Right forelimb (tissue), 1 donor: ENCODE measurements at places on chromosomes 5 and 9.

DNA sequence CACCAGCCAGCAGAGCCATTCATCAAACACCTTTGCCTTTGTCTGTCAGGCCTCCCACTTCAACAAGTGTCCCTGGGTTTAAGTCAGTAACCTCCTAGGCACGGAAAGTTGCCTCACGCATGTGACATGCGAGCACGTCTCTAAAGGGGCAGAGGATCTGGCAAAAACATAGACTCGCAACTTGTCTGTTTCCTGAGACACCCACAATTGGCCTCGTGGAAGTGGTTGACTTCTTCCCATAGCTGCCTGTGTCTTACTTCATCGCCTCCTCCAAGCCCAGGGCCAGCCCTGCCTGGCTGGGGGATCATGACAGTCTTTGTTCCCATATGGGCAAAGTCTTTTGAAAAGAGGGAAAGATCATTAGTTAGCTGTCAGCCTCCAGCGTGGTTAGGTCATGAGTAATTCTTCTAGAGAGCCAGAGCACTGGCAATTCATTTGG lies 35.5 kb upstream of the GLRX start:
- no peak for DNase-seq

DNA sequence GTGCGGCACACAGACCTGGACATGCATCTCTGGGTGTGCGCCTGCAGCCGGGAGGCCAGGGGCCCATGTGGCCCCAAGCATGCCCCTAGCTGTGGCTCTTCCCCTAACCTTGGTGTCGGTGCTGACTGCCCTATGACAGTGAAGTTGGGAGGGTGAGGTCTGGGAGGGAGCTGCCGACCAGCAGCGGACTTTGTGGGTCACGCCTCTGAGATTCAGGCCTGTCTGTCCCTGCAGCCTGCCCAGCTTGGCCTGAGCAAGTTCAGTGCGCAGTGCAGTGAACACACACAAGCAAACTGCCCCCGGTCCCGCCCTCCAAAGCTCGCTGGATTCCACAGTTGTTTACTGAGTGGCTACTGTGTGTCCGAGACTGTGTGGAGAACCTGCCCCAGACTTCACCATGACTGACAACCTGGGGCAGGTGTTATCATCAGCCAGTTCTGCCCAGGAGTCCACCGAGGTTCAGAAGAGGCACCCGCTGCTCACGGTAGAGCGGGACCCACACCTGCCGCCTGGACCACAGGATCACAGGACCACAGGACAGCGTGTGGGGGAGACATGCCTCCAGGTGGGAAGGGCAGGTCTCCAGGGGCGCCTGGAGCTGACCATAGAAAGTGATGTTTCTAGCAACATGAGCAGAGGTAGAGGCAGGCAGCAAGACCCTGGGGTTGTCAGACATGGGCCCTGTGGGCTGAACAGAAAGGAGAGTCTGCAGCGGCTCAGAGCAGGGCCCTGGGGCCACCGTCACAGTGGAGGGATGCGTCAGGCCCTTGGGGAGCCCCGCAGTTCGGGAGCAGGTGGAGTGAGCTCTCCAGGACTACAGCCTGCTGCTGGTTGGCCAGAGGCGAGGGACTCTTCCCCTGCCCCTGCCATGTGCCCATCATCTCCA lies 105.1 kb downstream of the PHF2 start:
- DNase-seq = peak; percentile 34

- DNase-seq = no peak
Measured at GRCh38 chr5:175654807-175655206, 3.1 kb upstream of the HRH2 start.

DNA sequence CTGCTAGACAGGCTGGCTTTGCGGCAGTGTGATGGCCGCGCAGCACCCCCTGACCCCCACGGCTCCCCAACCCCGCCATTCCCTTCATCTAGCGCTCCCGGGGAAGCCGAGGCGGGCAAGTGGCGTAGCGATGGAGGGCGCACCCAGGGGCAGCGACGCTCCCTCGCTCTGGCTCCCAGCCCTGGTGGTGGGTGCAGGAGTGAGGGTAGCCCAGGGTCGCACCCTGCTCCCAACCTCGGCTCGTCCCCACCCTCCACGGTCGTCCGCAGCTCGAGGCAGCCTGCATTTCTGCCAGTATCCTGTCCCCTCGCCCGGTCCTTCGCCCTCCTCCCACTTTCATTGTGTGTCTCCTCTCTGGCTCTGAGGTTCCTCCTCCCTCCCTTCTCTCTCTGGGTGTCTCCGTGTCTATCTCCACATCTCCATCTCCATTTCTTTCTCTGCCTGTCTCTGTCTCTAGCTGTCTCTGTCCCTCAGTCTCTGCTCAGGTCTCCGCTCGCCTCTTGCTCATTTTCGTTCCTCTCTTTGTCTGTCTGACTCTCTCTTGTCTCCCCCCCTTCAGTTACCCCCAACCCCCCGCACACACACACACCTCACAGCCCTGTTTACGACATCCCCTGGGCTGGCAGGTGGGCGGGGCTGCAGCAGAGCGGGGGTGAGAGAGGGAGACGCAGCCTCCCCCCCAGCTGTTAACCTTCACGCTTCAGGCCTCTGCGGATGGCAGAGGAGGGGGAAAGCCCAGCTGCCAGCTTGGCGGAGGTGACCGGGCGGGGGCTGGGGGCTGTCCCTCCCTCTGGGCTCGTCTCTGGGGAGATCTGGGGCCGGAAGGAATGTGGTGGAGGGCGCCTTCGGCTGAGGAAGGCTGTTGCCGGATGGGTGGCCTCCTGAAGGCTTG lies 48.7 kb upstream of the PSD2 start:
- no peak for DNase-seq

DNA sequence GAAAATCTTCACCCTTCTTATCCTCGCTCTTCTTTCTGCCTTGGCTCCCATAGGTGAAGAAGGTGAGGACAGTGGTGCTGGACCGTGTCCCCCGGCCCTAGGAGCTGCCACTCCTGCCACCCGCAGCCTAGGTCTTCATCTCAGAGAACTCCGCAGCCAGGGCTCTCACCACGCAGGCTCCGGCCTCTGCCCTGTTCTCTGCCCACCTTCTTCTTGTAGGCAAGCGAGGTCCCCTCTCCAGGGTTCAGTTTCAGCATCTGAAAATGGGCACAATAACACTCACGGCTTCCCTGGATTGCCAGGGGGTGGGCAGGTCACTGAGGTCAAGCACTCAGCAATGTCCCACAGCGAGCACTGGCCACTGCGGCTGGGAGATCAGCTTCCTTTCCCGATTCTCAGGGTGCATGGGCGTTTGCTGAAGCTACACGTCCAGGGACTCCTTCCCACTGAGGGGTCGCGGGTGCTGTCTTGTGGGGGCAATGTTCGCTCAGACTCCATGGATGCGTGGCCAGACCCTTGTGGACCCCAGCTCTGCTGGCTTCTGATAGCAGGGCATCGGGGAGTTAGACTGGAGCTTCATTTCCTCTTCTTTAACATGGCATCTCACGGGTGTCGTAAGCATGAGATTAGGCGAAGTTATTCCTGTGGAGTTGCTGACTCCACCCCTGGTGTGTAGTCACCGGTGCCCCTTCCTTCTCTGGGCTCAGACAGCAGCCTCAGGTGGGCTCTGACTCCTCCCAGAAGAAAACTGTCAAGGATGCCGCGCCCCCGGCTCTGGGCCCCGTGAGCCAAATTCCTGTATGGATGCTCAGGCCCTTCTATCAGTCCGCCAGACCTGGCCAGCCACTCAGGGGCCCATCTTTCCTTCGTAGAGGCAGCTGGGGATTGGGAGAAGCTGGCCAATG lies 145.1 kb upstream of the IRX2 start:
- DNase-seq = no peak

DNA sequence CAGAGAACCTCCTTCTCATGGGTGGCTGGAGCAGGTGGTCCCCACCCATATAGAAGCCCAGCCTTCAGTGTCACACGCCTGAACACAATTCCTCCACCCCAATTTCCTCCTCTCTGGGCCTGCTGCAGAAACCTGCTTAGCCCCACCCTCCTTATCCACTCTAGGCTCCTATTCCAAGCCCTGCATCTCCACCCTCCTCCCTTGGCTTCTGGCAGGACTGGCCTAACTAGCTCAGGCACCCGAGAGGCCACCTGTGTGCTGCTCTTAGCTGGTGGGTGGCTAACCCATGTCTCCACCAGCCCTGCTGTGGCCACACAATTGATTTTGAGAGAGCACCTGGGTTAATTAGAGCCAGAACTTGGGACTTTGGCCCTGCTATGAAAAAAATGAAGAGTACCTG lies 77.3 kb upstream of the ATP10B start:
- DNase-seq = no peak

- DNase-seq = no peak
Measured at GRCh38 chr9:117395151-117395650, 19.7 kb downstream of the ASTN2 start.

GRCh38 chr9:38212016-38212415 lies 143.0 kb upstream of the SHB start:
- DNase-seq = no peak

DNA sequence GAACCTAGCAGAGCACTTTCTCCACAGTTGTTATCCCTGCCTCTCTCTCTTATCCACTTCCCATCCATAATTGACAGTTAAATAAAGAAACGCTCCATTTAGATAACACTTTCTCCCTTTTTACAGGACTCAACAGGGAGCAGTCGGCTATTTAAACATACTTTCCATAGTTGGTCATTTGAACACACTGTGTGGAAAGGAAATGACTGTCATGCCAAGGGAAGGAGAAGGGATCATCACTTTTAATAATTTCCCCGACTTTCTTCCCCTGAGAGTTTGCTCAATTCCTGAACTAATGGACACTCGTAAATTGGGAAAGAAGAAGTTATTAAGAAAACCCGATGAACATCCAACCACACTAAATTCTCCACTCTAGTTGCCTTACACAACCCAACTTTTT lies 400.8 kb upstream of the PTGER4 start:
- no peak for DNase-seq

DNA sequence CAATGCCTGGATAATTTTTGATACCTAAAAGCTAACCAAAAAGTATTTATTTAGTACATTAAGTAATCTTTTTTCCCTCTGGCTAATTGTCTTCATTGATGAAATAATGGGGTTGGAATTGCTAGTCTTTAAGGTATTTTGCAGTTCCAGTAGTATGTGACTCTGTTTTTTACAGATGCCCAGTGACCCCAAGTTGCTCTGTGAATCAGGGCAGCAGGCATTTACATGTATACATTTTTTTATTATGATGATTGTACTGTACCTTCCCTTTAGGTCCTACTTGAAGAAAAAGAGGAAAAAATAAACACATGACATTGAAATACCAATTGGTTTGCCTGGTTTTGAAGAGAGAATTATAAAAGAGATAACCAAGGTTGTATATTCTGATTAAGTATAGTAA lies 385.5 kb downstream of the ADGRV1 start:
- no peak for DNase-seq

GRCh38 chr9:37104183-37104889 lies 16.0 kb upstream of the ZCCHC7 start:
- no peak for DNase-seq

DNA sequence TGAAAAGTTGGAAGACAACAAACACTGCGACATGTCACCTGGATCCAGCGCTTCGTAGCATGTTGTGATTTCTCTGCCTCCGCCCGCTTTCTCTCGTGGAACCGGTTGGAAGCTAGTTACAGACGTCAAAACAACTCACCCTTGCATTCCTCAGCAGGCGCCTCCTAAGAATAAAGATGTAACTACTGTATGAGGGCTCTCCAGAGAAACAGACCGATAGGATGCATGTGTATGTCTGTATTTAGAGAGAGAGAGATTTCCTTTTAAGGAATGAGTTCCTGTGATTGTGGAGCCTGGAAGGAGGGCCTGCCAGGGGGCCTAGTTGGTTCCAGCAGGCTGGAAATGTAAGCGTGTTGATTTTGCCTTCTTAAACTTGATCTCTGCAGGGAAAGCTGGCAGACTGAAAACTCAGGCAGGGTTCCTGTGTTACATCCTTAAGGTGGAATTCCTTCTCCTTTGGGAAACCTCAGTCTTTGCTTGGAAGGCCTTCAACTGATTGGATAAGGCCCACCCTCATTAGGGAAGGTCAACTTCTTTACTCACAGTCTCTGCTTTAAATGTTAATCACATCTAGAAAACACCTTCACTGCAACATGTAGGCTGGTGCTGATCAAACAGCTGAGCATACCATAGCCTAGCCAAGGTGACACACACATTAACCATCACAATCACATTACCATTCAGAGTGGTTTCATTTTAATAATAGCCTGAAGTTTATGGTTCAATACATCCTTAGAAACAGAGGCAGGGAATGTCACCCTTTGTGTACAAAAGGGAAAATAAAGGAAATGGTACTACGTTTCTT lies 163.8 kb downstream of the SYK start:
- DNase-seq = no peak

- peak; percentile 53 for DNase-seq
Measured at GRCh38 chr5:156934450-156935211, 28.4 kb downstream of the TIMD4 start.

GRCh38 chr9:134028076-134028475 lies 2.8 kb downstream of the BRD3OS start:
- DNase-seq = no peak

- DNase-seq = no peak
Measured at GRCh38 chr5:101284736-101285375, 381.8 kb upstream of the ST8SIA4 start.

DNA sequence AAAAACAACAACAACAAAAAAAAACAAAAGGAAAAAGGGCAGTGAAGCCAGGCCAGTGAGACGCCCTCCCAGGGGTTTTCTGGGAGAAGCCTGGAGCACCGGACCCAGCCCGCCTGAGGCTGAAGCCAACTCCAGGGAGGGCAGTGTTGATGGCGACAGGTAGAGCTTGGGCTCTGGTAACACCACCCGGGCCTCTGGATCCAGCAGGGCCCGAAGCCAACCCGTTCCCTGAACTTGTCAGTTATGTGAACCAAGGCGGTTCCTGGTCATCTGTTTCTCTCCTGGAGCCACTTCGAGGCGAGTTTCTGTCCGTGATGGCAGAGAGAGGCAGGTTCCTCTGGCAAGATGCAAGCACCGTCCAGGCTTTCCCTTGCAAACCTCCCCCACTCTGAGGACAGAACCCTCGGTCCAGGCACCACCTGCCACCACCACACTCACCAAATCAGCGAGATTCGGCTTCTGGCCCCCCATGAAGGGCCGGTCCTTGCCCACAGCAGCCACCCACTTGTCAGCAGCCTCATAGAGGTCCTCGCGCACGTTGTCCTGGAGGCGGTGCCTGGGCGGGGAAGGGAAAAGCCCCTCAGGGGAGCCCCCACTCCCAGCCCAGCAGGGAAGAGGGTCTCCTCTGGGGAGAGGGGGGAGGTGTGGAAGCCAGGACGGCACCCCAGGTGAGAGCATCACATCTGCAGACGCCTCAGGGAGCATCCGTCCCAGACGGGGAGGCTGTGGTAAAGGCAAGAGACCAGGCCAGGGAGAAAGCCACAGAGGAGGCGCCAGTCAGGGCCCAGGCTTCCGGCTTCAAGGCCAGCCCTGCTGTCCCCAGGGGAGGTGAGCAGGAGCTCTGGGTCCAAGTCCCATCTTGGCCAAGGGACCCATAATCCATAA lies 5.4 kb downstream of the PTGES2 start:
- no peak for DNase-seq

DNA sequence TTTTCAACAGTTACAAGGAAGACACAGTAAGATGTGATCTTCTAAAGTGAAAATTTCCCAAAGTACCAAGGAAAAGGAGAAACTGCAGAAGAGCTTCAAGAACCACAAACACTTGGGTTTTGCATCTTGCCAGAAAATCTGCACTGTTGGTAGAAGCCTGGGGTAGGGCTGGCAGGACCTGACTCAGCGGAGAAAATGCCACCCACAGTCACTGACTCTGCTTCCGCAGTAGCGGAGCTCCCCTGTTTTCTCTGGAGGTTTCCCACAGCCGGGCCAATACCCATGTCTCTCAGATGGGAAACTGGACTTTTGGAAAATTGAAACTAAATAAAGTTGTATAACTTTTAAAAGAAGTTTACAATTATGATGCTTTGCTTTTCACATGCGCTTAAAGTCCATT lies 104.2 kb downstream of the MEF2C start:
- peak; percentile 50 for DNase-seq
